Right forelimb (tissue), 1 donor: ENCODE measurements at places on chromosomes 2 and 18.

GRCh38 chr2:135335256-135335655, 195.8 kb downstream of the ZRANB3 start:
- DNase-seq: no peak

DNA sequence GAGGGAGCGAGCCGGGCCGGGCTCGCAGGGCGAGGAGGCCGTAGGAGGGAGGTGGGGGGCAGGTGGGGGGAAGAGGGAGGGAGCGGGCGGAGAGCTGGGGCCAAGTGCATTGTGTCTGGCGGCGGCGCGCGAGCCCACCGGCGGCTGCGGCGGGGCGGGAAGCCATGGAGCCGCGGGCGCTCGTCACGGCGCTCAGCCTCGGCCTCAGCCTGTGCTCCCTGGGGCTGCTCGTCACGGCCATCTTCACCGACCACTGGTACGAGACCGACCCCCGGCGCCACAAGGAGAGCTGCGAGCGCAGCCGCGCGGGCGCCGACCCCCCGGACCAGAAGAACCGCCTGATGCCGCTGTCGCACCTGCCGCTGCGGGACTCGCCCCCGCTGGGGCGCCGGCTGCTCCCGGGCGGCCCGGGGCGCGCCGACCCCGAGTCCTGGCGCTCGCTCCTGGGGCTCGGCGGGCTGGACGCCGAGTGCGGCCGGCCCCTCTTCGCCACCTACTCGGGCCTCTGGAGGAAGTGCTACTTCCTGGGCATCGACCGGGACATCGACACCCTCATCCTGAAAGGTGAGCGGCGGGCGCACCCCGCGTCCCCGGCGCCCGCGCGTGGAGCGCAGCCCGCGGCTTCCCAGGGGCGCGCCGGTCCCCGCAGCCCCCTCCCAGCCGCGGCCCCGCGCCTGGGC, at the start of gene TMEM178A:
Gene TMEM178A, plus strand, starts transcription at position 107 of the 680 bp plus-strand sequence. Its CDS starts 58 bp downstream, at position 165.
- DNase-seq: peak; percentile 54

GRCh38 chr2:113114996-113115395, 12.4 kb upstream of the IL1RN start:
- DNase-seq: no peak

DNA sequence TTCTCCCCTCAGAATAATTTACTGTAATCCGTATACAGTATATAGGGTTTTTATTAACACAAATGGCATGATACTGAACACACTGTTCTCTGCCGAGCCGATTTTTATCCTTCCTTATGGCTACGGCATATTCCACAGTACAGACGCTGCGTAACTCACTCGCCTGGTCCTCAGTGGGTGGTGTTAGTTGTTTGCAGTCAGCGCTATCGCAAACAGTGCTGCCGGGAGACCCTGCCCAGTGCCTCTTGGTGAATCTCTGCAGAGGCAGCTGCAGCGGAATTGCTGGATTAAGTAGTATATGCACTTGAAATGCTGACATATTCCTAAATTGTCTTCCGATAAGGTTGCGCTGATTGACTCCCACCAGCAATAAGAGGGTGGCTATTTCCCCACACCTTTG, 73.9 kb downstream of the MARCO start:
- DNase-seq: peak; percentile 17

- DNase-seq: no peak
Observed at GRCh38 chr2:9539531-9539930, 16.1 kb downstream of the ADAM17 start.

DNA sequence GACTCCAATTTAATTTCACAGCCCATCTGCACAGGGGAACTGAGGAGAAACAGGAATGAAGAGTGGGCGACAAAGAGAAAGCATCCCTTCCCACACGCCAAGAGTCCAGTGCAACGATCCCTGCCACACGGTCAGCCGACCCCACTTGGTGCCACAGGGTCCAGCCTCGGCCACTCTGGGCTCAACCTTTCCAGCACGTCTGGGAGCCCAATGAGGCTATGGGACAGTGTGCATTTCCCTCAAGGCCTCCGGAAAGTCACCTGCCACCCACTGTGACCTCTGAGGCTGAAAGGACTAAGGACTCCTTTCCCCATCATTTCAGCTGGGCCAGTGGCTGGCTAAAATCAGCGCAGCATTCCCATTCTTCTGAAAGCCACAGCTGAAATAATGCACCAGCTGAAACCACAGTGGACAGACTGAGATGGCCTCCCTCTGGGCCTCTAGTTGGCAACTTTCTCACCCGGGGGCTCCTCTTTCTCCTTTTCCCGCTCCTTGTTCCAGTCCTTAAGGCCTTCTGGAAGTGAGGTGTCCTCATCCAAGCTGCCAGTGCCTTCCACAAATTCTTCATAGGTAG, 21.2 kb downstream of the TUBB6 start:
- DNase-seq: no peak

- no peak for DNase-seq
Observed at GRCh38 chr18:51537487-51537886, 340.0 kb upstream of the MEX3C start.

DNA sequence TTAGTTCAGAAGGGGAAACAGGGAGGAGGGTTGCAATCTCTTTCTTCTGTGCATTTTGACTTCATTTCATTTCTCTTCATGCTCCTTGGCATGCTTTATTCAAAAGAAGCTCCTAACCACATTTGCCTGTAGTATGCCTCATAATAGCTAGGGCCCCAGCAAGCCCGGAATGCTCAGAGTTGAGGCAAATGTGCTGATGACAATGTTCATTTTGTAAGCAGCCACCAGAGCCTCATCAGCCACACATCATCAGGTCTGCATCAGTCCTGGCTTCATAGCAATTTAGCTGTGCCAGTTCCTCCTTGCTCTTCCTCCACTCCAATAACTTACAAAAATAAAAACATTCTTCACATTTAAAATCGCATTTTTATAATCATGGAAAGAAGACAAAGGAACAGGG, 65.4 kb upstream of the MMADHC start:
- no peak for DNase-seq

DNA sequence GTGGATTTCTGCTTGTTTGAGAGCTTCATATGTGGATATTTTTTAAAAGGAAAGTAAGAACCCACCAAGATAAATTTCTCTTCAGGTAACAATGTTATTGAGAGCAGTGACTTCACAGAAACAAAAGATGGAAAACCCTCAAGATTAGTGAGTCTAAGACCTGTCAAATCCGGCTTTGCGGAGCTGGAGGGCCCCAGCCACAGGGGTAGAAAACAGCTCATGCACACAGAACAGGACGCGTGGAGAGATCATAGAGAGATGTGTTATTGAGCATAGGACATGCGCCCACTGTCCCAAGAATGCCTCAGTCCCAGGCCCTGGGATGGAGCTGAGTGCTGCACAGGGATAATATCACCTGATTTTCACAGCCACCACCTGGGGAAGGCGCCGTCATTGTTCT, 21.3 kb downstream of the EDAR start:
- DNase-seq: no peak

- no peak for DNase-seq
Observed at GRCh38 chr2:216328347-216328746, 43.9 kb downstream of the MARCHF4 start.

- DNase-seq: no peak
Observed at GRCh38 chr2:128593879-128594650, 275.4 kb upstream of the HS6ST1 start.

- DNase-seq: no peak
Observed at GRCh38 chr2:127626175-127626574, 19.8 kb upstream of the GPR17 start.

DNA sequence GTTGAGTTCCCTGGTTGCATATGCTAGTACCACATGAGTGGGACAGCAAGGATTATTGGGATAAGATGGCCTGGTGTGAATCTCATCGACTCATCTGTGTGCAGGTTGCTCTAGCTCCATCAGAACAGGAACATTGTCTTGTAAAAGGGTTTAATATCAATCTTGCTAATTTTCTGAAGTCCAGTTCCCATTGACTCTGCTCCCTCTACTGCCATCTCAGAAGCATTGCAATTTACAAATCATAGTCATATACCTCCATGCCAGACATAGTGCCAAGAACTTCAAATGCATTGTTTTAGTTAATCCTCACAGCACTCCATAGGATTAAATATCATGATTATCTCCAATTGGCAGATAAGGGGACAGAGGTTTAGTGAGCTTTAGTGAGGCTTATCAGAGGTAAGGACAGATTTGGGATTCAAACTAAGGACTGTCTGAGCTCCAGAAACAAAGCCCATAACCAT, 4.8 kb upstream of the STAT4 start:
- DNase-seq: no peak

DNA sequence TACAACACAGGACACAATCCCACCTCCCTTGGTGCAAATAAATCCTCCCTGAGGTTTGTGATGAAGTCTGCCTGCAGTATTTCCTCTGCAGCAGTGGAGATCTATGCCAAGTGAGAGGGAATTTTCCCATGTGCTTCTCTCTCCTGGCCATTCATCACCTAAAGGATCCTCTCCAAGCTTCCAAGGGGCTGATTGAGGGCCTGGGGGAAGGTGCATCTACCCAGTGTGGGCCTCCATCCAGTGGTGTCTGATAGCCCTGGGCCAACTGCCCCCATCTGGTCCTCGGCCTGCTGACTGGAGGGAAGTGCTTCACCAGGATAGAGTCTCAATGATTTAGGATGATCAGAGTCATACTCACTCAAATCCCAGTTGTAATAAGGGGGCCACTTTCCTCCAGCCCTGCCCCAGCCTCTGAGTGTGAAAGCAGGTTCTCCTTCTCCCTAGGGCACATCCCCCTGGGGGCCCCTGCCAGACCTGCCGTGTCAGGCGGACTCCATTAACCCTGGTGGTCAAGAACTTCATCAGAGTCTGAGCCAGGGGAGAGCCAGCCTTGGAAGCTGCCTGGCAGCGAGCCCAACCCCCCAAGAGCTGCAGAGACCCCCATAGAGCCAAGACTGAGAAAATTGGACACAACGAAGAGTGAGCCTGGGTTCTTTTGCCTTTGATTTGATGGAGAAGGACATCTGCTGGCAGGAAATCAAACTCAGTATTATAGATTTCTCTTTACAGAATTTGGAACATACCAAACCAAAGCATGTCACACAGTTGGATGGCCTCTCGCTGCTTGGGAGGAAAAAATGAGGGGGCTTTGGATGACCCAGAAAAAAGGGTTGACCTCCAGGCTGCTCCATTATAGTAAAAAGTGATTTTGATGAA, 509.6 kb downstream of the CMPK2 start:
- DNase-seq: no peak

GRCh38 chr2:20091305-20091991, 40.0 kb upstream of the LAPTM4A start:
- DNase-seq: peak; percentile 80

DNA sequence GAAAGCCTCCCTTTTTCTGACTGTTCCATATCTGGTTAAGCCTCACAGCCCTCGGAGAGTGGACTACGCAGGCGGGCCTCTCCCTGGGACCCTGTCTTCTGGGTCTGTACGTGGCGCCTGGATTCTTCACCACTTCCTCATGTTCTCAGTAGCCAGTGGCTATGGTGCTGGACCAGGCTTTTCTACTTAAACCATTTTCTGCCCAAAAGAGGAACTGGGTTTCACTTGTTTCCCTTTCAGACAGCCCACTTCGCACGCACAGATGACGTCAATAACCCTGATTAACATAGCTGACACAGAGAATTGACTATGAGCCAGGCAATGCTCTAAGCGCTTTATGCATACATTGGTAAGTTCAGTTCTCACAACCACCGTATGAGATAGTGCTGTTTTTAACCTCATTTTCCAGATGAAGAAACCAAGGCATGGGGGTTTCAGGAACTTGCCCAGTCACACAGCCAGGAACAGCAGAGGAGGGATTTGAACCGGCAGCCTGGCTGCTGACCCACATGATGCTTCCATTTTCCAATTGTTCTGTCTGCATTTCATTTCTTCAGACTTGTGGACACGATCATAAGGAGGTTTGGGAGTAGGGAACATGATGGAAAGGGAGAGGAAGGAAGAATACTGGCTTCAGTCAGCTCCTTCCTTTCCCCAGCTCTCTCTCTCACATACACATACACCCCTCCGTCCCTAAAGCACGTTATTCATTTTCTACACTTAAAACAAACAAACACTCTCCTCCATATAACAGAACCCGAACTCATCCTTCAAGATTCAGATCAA, 41.7 kb downstream of the MYOM1 start:
- no peak for DNase-seq

GRCh38 chr18:51666763-51667191, 469.3 kb upstream of the MEX3C start:
- peak; percentile 71 for DNase-seq

- no peak for DNase-seq
Observed at GRCh38 chr2:16247326-16248122, 307.2 kb downstream of the MYCN start.

DNA sequence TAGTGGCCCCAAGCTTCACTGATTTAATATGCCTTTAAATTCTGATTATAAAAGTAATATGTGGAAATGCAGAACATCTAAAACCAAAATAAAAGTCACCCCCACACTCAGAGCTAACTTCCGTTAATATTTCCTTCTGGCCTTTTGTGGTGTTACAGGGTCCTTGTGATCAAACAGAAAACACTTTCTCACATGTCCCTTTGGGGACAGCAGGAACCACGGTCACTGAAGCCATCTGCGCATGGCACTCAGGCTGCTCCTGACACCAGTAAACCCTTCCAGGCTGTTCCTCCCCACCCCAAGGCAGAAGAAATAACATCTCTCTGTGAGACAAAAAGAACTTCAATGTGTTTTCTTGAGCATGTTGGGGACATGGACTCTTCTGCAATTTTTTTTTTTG, 25.1 kb upstream of the GPR17 start:
- no peak for DNase-seq

DNA sequence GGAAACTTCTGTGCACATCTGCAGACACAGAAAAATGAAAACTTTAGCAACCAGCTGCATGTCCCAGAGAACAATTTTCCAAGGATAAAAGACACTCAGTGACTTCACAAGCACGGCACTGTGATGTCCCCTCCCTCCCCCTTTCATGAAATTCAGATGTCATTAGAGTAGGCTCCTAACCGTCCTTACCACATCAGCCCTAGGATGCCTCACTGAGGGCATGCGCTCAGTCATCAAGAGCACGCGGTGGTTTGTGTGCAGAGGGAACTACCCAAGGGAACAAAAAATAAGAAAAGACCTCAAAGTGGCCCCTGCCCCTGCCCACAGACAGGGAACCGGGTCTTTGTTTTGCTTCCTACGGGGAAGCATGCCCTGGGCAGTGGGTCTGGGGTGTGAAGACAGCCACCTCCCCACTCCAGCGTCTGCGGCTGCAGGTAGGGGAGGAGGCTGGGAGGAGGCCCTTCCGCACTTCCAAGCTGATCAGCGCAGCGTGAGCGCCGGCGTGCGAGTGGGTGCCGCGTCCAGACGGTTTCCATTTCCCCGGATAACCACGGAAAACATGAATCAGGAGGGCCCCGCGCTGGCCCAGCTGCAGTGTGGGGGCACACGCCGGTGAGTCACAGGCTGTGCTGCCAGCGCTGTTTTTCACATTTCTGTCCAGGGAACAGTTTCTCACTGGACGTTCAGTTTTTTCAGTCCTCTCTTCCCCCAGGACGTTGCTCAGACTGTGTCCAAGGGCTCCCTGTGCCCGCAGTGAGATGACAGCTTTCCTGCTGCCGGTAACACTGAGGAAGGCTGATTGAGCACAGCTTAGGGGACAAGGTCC, 70.6 kb downstream of the COPS8 start:
- peak; percentile 79 for DNase-seq

GRCh38 chr18:41543815-41544214, 411.2 kb upstream of the PIK3C3 start:
- DNase-seq: no peak

GRCh38 chr2:190181123-190181669, 118.7 kb upstream of the MSTN start:
- no peak for DNase-seq
